Activated CD4-positive, alpha-beta T cell treated with anti-CD3 and anti-CD28 coated beads, Interleukin-2, amount 10 ng/mL, durations not matched to agents 24 days and 14 days (primary cell): ENCODE measurements at places on chromosomes 4 and X. TPM values are rescaled to one million over a fixed set of nuclear protein-coding genes. Genes with fewer than 3 reads are reported as not detected.

- H3K4me1 ChIP-seq, result no peaks in the 10 kb centered on the region
- H3K27ac ChIP-seq, result no peak overlapping the region
- DNase-seq, result no peak
- H3K27me3 ChIP-seq, result peaks cover 4% of the 10 kb centered on the region
Observed at GRCh38 chr4:89939994-89940393, 45.3 kb downstream of the MMRN1 start.

DNA sequence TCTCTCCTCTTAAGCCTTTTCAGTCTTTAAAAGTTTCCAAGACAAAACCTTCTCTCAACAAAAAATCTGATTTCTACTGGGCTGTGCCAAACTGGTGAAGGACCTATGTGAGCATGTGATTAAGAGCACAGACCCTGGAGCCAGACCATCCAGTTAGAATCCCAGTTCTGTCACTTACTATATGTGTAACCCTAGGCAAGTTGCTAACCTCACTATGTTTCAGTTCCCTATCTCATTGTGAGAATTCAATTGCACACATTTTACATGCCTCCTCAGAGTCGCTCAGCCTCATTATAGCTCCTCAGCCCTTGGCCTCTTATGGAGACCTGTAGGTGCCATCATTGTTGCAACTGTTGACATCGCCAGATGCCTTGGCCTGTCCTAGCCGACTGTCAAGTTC lies 54.1 kb upstream of the VEGFD start:
- peaks cover 4% of the 10 kb centered on the region for H3K27me3 ChIP-seq
- no peak for DNase-seq
- no peaks in the 10 kb centered on the region for H3K36me3 ChIP-seq
- no peak overlapping the region for H3K27ac ChIP-seq
- H3K4me3 ChIP-seq, result no peak overlapping the region

Gene GPRASP1
- total RNA-seq, result 0.43 and 0.96 TPM in 2 replicates

GRCh38 chr4:77960367-77960766 lies 96.8 kb upstream of the FRAS1 start:
- H3K27ac ChIP-seq, result no peak overlapping the region
- DNase-seq, result no peak
- no peak overlapping the region for H3K4me3 ChIP-seq
- H3K4me1 ChIP-seq, result peaks cover 6% of the 10 kb centered on the region
- no peaks in the 10 kb centered on the region for H3K36me3 ChIP-seq

Gene NPY1R
- total RNA-seq, result not detected in 2 replicates

GRCh38 chr4:11299016-11299415 lies 129.7 kb downstream of the HS3ST1 start:
- no peak for DNase-seq
- no peak overlapping the region for H3K27ac ChIP-seq
- no peak overlapping the region for H3K4me3 ChIP-seq
- no peaks in the 10 kb centered on the region for H3K27me3 ChIP-seq
- no peaks in the 10 kb centered on the region for H3K36me3 ChIP-seq

Gene LDOC1
- 4.4 and 7.1 TPM in 2 replicates for total RNA-seq

DNA sequence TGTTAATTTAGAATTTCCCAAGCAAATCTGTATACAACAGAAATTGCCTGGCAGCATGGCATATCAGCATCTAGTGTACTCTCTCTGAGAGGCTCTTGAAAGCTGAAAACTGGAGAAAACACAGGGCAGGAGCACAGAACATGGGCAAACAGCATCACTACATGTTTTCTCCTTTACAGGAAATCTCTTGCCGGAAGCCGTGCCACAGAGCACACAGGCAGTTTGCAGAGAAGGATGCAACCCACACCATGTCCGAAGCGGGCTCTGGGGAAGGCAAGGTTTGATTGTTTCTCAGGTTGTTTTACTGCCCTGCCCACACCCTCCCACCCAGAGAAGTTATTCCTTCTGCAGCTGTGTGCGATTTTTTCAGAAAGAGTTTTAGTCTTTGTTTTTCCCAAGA lies 41.1 kb upstream of the FAM9C start:
- peaks cover 2% of the 10 kb centered on the region for H3K36me3 ChIP-seq
- H3K4me1 ChIP-seq, result peaks cover 71% of the 10 kb centered on the region
- DNase-seq, result peak; percentile 85
- peak overlapping the region; percentile 100 for H3K27ac ChIP-seq
- H3K4me3 ChIP-seq, result peak overlapping the region; percentile 87
- H3K27me3 ChIP-seq, result no peaks in the 10 kb centered on the region

- H3K27me3 ChIP-seq, result no peaks in the 10 kb centered on the region
- H3K27ac ChIP-seq, result peak overlapping the region; percentile 11
- peaks cover 13% of the 10 kb centered on the region for H3K4me1 ChIP-seq
Observed at GRCh38 chr4:6854098-6854744, 55.4 kb upstream of the TBC1D14 start.

GRCh38 chr4:35800669-35801068 lies 443.6 kb downstream of the ARAP2 start:
- H3K27me3 ChIP-seq, result no peaks in the 10 kb centered on the region
- no peak for DNase-seq
- no peaks in the 10 kb centered on the region for H3K36me3 ChIP-seq
- no peak overlapping the region for H3K27ac ChIP-seq

DNA sequence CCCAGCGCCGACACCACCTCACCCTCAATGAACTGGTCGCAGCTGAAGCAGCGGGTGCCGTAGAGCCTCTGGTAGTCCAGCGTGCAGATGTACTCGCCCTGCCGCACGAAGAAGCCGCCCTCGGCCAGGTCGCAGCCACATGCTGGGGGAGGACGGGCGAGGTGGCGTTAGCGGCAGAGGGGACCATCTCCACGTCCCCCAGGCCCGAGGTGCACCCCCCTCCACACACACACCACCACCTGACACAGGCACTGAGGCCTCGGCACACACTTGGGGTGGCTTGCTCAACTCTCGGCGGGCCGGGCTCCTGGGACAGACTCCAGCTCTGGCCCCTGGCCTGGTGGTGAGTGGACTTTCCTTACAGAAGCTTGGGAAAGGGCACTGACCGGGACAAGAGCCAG lies 61.5 kb downstream of the ABLIM2 start:
- H3K27ac ChIP-seq, result no peak overlapping the region
- DNase-seq, result no peak
- H3K4me1 ChIP-seq, result no peaks in the 10 kb centered on the region
- H3K4me3 ChIP-seq, result no peak overlapping the region
- no peaks in the 10 kb centered on the region for H3K27me3 ChIP-seq

GRCh38 chrX:13906093-13906492 lies 89.2 kb upstream of the GPM6B start:
- no peak for DNase-seq
- H3K4me3 ChIP-seq, result no peak overlapping the region
- H3K27ac ChIP-seq, result no peak overlapping the region
- no peaks in the 10 kb centered on the region for H3K4me1 ChIP-seq
- peaks cover 3% of the 10 kb centered on the region for H3K27me3 ChIP-seq
- no peaks in the 10 kb centered on the region for H3K36me3 ChIP-seq

Gene GPR119
- total RNA-seq, result not detected in 2 replicates

DNA sequence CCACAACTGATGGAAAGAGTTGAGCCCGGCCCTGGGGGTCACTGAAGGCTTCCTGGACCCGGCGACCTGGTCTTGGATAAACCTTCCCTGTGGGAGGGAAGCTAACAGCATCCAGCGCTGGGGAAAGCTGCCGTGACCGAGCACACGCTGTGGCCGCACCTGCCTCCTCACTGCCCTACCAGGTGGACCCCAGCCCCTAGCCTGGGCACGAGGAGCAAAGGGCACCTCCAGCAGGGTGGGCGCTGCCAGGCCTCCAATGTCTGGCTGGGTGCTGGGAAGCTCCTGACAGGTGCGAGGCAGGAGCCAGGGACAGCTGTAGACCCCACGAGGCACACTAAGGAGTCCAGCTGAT lies 7.9 kb downstream of the TADA2B start:
- peaks cover 22% of the 10 kb centered on the region for H3K4me1 ChIP-seq
- no peak overlapping the region for H3K27ac ChIP-seq
- no peaks in the 10 kb centered on the region for H3K27me3 ChIP-seq
- peaks cover 18% of the 10 kb centered on the region for H3K36me3 ChIP-seq

- peak; percentile 73 for DNase-seq
- no peaks in the 10 kb centered on the region for H3K27me3 ChIP-seq
- peaks cover 31% of the 10 kb centered on the region for H3K36me3 ChIP-seq
- peak overlapping the region; percentile 6 for H3K27ac ChIP-seq
- peak overlapping the region; percentile 4 for H3K4me3 ChIP-seq
Observed at GRCh38 chr4:109588176-109588575, 28.1 kb downstream of the MCUB start.

GRCh38 chrX:121032531-121032930 lies 14.9 kb upstream of the GLUD2 start:
- H3K36me3 ChIP-seq, result no peaks in the 10 kb centered on the region
- no peak overlapping the region for H3K4me3 ChIP-seq
- no peaks in the 10 kb centered on the region for H3K4me1 ChIP-seq
- H3K27ac ChIP-seq, result no peak overlapping the region
- no peaks in the 10 kb centered on the region for H3K27me3 ChIP-seq

DNA sequence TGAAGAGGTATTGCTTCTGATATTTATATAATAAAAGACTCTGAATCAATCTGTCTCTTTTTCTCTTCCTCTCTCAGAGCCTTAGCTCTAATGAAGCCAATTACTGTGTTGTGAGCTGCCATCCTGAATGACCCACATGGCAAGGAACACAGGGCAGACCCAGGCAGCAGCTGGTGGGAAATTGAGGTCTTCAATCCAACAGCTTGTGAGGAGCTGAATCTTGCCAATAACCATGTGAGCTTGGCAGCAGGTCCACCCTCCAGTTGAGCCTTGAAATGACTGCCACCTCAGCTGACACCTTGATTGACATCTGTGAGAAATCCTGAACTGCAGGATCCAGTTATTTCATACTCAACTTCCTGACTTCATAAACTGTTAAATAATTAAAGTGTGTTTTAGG lies 149.4 kb downstream of the NDST4 start:
- H3K4me3 ChIP-seq, result no peak overlapping the region
- no peaks in the 10 kb centered on the region for H3K36me3 ChIP-seq
- no peak for DNase-seq
- no peaks in the 10 kb centered on the region for H3K27me3 ChIP-seq

- no peak overlapping the region for H3K4me3 ChIP-seq
- no peaks in the 10 kb centered on the region for H3K36me3 ChIP-seq
- H3K27me3 ChIP-seq, result no peaks in the 10 kb centered on the region
Observed at GRCh38 chr4:27251771-27252170, 391.1 kb downstream of the STIM2 start.

DNA sequence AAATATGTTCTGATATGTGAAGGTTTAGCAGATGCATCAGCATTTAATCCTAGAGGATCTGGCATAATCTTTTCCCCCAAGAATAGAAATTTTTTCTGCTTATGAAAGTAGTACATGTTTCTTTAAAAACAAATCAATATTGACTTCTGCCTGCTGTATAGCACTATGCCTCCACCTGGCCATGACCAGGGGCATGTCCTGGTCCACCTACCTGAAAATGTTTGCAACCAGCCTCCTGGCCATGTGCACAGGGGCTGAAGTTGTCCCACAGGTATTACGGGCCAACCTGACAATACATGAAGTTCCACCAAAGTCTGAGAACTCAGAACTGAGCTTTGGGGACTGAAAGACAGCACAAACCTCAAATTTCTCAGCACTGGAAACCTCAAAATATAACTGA lies 10.0 kb downstream of the HPRT1 start:
- H3K27ac ChIP-seq, result no peak overlapping the region
- peaks cover 11% of the 10 kb centered on the region for H3K36me3 ChIP-seq
- no peak for DNase-seq
- no peaks in the 10 kb centered on the region for H3K27me3 ChIP-seq
- H3K4me1 ChIP-seq, result peaks cover 6% of the 10 kb centered on the region

GRCh38 chr4:164756686-164757085 lies 2.8 kb downstream of the SMIM31 start:
- no peaks in the 10 kb centered on the region for H3K36me3 ChIP-seq
- DNase-seq, result no peak
- no peaks in the 10 kb centered on the region for H3K4me1 ChIP-seq
- peaks cover 2% of the 10 kb centered on the region for H3K27me3 ChIP-seq
- H3K4me3 ChIP-seq, result no peak overlapping the region

DNA sequence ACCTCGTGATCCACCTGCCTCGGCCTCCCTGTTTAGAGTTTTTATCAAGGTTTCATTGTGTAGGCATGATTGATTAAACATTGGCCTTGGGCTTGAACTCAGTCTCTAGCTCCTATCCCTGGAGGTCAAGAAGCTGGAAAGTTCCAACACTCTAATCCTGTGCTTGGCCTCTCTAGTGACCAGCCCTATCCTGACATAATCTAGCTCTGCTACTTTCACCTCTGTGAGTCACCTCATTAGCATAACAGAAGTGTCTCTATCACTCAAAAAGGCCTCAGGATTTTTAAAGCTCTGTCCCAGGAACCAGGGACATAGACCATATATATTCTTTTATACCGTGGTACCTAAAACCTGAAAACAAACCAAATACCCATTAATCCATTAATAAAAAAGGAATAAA lies 377.5 kb downstream of the CENPC start:
- no peaks in the 10 kb centered on the region for H3K27me3 ChIP-seq
- no peaks in the 10 kb centered on the region for H3K36me3 ChIP-seq
- no peak for DNase-seq
- H3K27ac ChIP-seq, result no peak overlapping the region
- H3K4me1 ChIP-seq, result no peaks in the 10 kb centered on the region
- H3K4me3 ChIP-seq, result no peak overlapping the region

Gene IL21
- 93.8 and 95.3 TPM in 2 replicates for total RNA-seq

Gene TMEM154
- total RNA-seq, result 7.9 and 9.0 TPM in 2 replicates

DNA sequence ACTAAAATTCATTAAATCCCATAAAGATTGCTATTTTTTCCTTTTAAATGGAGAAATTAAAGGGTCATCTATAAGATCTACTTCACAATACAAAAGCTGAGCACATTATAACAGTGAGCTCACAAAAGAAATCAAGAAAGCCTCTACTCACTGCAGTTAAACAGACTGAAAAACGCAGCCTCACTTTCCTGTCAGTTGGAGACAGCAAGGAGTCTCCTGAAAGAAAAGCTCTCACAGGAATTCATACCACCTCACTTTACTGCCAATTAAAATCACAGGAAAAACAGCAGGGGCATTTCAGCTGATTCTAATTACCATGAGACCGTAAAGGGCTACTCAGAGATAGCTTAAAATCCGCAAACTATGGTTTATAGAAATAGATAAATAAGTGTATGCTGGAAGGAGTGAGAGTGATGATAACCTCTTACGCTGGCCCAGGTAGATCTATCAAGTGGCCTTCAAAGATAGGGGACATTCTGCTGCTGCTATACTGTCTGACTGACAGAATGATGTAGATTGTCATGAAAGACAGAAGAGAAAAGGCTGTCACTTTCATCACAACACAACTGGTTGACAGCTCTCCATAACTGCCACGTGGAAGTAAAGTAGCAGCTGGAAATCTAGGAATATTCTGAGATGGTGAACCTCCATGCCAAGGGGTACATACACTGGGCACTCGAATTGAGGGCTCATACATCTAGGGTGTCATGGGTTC lies 1333.7 kb upstream of the DIAPH2 start:
- H3K27me3 ChIP-seq, result no peaks in the 10 kb centered on the region
- no peak for DNase-seq
- H3K36me3 ChIP-seq, result no peaks in the 10 kb centered on the region
- no peaks in the 10 kb centered on the region for H3K4me1 ChIP-seq
